ENCODE measurements at places on chromosomes 2 and 18.

GRCh38 chr2:225196579-225196978 lies 154.3 kb upstream of the DOCK10 start:
- no peak for DNase-seq

DNA sequence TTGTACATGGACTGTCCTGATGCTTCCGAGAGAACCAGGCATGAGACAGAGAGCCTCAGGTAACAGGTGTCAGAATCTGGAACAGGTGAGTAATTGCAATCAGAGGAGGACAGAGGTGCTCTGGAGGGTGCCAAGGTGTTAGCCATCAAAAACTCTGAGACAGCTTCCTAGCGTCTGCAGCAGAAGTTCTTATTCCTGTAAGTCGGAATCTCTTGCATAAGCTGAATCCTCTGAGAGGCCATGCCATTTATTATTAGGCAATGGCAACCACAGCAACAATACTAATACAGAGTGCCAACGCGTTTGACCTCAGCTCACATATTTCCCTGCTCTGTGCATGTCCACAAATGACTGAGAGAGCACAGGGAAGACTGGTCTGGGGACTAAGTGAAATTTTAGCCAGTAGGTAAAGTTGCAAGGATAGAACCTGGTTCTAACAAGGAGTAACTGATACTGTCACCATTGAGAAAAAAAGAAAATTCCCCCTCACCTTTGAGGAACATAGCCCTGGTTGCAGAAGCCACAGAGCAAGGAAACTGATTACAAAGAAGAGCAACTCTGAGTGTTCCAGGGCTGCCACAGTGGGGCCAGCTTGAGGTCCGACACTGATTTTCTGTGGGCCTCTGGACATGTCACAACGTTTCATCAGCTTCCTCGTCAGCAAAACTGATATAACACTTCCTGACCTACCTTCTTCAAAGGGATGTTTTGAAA lies 55.1 kb upstream of the ACSL3 start:
- no peak for DNase-seq

- no peak for DNase-seq
These were observed 26.6 kb downstream of the PTRHD1 start for GRCh38 chr2:24766609-24767008.

- DNase-seq: no peak
These were observed 639.3 kb downstream of the CNTNAP5 start for GRCh38 chr2:124664363-124664762.

GRCh38 chr2:238130696-238131628 lies 7.5 kb upstream of the KLHL30 start:
- no peak for DNase-seq

All from CD4-positive, alpha-beta T cell treated with Interleukin-17A for 1 hour (primary cell).